ENCODE measurements at places on chromosomes 12 and 14.

- no peak for DNase-seq
Observed at GRCh38 chr14:62179367-62180018, 417.3 kb downstream of the SNAPC1 start.

DNA sequence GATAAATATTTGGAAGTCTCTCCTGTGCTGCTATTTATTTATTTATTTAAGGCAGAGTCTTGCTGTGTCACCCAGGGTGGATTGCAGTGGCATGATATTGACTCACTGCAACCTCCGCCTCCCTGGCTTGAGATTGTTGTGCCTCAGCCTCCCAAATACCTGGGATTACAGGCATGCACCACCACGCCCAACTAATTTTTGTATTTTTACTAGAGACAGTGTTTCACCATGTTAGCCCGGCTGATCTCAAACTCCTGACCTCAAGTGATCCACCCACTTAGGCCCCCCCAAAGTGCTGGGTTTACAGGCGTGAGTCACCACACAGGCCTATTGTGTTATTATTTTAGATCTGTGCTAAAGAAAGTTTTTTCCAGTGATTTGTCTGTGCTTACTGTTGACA lies 225.2 kb downstream of the CCER1 start:
- no peak for DNase-seq

DNA sequence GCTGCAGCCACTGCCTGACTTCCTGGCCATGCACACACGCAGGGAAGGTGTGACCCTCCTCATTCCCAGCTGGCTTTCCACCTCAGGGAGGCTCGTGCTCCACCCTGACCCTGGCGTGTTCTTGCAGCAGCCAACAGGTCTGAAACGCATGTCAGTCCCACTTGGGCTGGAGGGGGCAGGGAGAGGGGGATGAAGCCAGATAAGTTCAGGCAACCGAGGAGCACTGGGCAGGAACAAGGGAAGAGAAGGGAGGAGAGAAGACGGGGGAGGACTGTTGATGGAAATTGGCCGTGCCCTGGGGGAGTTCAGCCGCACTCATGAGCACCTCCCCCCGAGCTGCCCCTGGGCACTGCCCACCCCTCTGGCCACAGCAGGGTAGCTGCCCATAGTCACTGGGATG lies 182.4 kb upstream of the PRMT8 start:
- no peak for DNase-seq

DNA sequence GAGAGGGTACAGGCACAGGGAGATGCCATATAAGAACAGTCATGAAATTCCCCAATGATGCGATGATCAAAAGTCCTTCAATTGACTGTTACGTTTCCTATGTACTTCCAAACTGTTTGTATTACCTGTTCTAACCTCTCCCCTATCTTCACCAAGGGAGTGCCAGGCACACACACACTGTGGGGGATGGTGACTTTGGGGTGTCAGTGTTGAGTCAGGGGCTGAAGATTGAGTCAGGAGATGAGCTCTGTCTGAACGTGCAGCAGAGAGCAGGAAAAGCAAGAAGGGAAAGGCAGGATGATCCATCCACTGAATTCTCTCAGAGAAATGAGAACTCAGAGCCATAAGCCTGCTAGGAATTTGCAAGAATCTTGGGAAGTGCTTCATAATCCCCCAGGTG lies 153.4 kb downstream of the EFCAB11 start:
- no peak for DNase-seq

DNA sequence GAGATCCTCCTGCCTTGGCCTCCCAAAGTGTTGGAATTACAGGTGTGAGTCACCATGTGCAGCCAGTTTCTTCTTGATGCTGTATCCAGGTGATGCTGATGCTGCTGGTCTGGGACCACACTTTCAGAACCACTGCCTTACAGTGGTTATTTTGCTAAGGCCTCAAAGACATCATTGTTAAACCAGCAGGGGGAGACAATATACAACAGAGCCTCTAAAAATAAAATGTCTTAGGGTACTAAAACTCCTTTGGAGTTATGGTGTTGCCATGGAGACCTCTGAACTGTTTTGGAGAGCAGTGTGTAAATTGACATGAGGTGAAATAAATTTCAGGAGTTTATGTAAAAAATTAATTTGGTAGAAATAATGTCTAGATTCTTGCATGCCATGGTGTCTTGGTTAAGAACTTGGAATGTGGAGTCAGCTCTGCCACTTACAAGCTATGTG lies 1.1 kb upstream of the ARG2 start:
- DNase-seq = peak; percentile 85

- DNase-seq = no peak
Observed at GRCh38 chr12:44375694-44376093, 500.4 kb downstream of the NELL2 start.

DNA sequence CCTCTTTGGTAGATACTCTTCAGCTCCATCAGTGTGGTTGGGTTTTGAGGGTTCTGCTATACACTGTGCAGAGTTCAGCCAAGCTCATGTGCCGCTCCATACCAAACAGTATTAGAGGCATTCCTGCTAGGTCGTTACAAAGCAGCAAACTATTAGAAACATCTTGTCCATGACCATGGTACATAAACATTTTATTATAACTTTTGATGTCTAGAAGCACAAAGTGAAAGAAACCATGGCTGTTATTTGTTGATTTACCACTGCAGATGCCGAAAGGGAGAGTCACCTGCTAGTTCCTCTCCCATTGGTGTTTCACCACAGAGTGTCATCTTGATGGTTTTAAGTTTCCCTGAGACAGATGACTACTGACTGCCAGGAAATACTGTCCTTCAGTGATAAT lies 242.0 kb downstream of the ADAMTS20 start:
- DNase-seq = no peak

DNA sequence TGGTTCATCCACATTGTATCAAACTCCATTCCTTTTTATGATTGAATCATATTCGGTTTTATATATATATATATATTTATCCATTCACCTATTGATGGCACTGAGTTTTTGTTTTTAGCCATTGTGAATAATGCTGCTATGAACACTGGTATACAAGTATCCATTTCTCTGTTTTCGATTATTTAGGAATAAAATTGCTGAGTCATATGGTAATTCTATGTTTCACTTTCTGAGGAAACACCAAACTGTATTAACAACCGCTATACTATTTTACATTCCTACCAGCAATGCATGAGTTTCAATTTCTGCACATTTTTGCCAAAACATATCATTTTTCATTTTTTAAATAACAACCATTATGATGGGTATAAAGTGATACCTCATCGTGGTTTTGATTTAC lies 104.7 kb downstream of the C12orf42 start:
- no peak for DNase-seq

DNA sequence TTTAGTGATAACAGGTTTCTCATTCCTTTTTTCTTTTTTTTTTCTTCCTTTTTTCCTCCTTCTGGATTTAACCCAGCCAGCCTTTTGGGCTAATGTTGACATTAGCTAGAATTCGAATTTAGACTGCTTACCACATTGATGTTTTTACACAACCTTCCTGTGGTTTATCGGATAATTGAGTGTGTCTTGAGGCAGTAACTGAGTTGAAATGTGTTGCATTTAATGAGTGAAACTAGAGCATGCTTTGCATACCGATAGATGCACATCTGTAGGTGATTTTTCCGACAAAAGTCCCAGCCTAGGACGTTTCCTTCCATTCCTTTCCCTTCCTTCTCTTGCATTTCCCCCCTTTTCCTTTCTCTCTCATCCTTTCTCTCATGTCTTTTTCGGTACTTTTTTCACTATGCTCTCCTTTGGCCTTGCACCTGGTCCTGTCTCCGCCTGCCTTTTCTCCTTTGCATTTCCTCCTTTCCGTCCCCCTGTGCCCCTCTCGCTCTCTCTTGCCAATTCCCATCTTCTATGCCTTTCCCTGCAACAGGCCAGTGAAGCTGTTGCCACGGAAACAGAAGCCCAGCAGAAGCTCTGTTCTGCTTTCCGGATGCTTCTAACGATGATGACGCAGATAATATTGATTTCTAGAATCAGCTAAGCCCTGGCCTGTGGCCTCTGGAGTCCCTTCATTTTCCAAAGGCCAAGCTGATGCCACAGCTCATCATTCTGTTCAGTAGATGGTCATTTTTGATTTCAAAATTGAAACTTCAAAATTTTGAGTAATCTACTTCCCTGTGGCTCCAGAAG lies 76.1 kb downstream of the SLC25A47 start:
- no peak for DNase-seq

DNA sequence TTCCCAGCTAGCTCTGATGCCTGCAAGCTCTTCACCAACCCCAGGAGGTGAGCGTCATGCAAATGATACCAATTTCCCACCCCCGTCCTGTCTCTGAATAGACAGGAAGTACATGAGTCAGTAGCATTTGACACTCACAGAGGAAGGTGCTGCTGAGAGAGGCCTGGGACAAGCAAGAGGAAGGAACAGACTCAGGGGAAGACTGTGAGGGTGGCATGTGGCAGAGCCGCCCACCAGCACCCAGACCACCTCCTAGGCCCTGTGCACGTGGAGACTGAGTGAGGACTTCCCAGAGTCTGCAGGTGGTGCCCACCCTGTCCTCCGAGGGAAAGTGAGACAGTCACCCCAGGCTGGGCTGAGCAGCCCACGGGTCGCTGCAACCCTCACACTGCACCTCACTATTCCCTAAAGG lies 199.5 kb upstream of the SFSWAP start:
- peak; percentile 33 for DNase-seq

DNA sequence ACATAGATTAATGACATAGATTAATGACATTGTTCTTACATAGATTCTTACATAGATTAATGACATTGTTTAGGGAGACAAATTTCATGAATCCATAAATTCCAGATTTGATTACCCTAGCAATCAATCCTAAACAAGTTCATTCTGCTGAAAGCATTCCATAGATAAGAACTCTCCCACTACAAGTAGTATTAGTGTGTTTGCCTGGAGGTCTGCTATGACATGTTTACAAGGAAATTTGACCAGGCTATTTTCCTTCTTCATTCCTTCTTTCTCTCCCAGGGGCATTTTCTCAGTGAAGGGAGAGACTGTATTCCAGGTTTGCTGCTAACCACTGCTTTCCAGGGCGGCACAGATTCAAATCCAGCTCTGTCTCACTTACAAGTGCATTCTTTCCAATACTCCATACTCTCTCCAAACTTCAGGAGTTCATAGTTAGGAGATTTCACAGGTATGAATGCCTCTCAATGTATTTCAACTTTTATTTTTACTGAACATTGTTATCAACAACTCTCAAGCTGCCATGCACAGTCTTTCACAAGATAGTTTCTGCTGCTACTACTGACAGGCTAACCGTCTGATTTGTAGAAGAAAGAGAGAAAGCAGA lies 134.5 kb downstream of the SLC38A1 start:
- no peak for DNase-seq

- DNase-seq = no peak
Observed at GRCh38 chr12:78171061-78171460, 340.4 kb downstream of the NAV3 start.

DNA sequence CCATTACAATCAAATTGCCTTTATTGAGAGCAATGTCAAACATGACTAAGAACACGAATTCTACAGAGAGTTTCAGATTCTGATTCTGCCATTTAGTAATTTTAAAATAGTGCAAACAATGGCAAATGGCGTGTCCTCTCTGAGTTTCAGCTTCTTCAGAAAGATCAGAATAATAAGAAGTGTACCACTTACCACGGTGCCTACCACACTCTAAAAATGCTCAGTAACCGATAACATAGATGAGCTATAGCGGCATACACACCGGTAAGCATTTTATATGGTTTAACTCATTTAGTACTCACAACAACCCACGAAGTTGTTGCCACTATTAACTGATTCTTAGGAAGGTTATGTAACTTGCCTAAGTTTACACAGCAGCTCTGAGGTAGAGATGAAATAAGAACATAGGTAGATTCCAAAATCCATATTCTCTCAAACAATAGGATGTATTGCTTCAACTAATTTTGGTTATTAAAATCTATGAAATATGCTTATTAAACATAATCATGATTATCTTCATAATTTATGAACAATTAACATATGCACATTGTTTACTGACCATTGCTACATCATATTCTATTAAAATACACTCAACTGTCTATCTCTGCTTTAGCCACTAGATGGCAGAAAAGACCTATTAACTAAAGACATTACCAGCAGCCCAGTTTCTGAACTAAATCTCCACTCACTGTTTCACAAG lies 38.3 kb downstream of the SLC6A15 start:
- no peak for DNase-seq

DNA sequence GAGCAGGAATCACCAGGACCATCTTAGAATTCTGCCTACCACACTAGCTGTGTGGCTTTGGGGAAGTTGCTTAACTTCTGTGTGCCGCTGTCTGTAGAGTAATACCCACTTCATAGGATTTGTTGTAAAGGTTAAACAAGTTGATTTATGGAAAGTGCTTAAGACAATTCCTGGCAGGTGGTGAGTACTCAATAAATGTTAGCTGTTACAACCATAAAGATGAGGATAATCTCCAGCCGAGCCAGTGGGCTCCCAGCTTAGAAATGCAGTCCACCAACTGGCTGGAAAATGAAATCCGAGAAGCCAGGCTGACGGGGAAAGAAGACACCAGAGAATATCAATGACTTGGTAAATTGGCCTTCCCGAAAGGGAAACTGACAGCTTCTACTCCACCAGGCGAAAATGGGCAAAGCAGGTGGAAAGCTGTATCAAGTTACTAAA lies 173.5 kb downstream of the CHST11 start:
- no peak for DNase-seq

DNA sequence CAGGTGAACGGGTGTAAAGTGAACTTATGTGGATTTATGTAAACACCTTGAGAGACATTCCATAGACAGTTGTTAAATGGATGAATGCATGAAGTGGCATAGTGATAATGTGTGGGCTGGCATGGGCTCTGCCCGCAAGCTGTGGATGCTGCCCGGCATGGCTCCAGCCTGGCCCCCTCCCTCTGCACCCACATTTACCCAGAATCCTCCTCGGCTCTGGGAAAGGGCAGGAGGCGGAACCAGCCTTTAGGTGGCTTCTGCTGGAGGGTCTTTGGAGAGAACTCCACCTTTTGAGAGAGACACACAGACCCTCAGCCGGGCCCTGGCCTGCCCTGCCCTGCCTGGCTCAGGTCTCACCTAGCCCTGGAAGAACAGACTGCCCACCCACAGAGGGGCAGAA lies 18.7 kb downstream of the RASAL1 start:
- no peak for DNase-seq

DNA sequence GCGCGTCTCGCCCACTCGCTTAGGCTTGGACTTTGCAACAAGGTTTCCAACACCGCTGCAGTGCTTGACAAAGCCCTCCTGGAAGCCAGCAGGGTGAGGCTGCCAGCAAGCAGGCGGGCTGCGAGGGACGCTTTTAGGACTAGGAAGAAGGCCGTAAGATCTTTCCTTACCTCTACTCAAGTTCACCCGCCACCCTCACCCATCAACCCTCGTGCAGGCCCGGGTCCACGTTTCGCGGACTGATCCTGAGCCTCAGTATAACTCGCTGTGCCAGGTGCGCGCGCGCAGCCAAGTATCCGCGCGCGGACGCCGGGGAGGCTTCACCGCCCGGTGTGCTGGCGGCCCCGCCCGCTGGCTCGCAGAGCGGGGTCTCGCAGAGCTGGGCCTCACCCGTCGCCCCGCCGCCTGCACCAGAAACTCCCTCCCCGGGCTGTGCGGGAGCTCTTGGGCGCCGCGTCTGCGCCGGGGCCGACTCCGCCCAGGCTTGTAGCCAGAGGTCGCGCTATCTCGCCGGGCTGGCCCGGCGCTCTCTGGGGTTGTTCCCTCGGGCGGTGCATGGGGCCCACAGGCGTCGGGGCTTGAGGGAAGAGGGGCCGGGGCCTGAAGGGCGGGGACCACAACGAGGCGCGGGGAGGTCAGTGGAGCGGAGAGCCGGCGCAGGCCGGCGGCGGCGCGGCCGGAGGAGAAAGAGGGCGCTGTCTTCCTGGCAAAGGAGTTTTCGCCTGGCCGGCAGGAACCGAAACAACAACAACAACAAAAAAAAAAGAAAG lies 7.6 kb upstream of the SIX1 start:
- DNase-seq = no peak

GRCh38 chr14:23177181-23177580 lies 6.3 kb downstream of the SLC7A8 start:
- DNase-seq = no peak

- DNase-seq = no peak
Observed at GRCh38 chr14:27634056-27634970, 1036.5 kb upstream of the NOVA1 start.
